Common myeloid progenitor, CD34-positive (primary cell): ENCODE measurements at places on chromosomes 1 and 21.

DNA sequence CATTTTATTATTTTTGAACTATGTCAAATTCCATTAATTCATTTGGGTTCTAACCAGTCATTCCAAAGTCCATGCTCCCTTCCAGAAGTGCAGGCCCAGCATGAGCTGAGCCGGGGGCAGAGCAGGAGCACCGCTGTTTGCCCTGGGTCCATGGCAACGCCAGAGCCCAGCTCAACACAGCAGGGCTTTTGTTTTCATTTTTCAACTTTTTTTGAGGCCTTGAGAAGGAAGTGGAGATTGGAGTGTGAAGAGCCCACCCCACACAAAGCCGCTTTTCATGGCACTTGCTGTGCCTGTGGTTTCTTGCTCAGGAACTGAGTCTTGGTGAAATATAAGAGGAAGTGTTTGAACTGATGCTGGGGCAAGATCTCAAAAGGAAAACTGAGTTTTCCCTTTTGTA lies 13.2 kb upstream of the PRMT2 start:
- H3K4me3 ChIP-seq: no peak overlapping the region
- no peaks in the 10 kb centered on the region for H3K27me3 ChIP-seq
- peaks cover 3% of the 10 kb centered on the region for H3K4me1 ChIP-seq

DNA sequence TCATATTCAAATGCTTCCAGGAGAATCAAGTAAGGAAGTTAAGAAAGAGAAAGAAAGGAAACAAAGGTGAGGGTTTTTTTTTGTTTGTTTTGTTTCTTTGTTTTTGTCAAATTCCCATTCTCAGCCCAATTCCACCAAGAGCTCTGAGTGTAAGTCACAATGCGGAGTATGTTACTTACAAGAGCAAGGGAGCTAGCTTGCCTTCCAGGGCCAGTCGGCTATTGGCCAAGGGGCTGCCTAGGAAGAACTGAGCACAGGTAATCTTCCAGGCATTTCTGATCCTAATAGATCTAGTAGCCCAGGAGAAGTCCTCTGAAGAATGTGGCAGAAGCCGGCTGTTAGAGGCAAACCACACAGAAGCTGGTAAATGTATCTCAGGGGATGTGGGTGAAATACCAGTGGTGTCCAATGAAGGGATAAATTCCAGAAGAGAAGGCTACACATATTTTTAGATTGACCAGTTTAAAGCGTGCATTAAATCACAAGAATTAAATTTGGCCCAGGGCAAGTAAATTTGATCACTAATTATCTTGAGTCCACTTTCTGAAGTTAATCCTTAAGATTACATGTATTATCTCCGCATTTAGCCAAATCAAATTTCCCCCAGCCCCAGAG lies 239.6 kb upstream of the ADAMTS5 start:
- no peak overlapping the region for H3K4me3 ChIP-seq
- H3K4me1 ChIP-seq: no peaks in the 10 kb centered on the region
- no peaks in the 10 kb centered on the region for H3K27me3 ChIP-seq
- no peak for DNase-seq

GRCh38 chr21:23008601-23009202 lies 2010.5 kb downstream of the NCAM2 start:
- H3K36me3 ChIP-seq: no peaks in the 10 kb centered on the region
- no peaks in the 10 kb centered on the region for H3K27me3 ChIP-seq
- no peak overlapping the region for H3K27ac ChIP-seq
- H3K4me3 ChIP-seq: no peak overlapping the region
- no peaks in the 10 kb centered on the region for H3K4me1 ChIP-seq

- H3K27me3 ChIP-seq: peaks cover 3% of the 10 kb centered on the region
- no peak overlapping the region for H3K4me3 ChIP-seq
- H3K4me1 ChIP-seq: no peaks in the 10 kb centered on the region
- no peaks in the 10 kb centered on the region for H3K36me3 ChIP-seq
- H3K27ac ChIP-seq: no peak overlapping the region
Observed at GRCh38 chr1:157540852-157541251, 11.5 kb downstream of the FCRL5 start.

GRCh38 chr1:40711465-40712404 lies 20.2 kb downstream of the NFYC start:
- no peaks in the 10 kb centered on the region for H3K27me3 ChIP-seq
- DNase-seq: no peak
- H3K36me3 ChIP-seq: no peaks in the 10 kb centered on the region

GRCh38 chr1:226633541-226634165 lies 85.1 kb downstream of the STUM start:
- H3K27ac ChIP-seq: no peak overlapping the region
- H3K4me1 ChIP-seq: peaks cover 28% of the 10 kb centered on the region
- no peak overlapping the region for H3K4me3 ChIP-seq
- H3K27me3 ChIP-seq: no peaks in the 10 kb centered on the region
- H3K36me3 ChIP-seq: peaks cover 57% of the 10 kb centered on the region
- DNase-seq: no peak
